Amygdala (tissue), 56 donors: ENCODE measurements at places on chromosomes 3 and 15.

GRCh38 chr3:129619726-129620162 is 13.3 kb upstream of the PLXND1 start:
- DNase-seq: no peak

DNA sequence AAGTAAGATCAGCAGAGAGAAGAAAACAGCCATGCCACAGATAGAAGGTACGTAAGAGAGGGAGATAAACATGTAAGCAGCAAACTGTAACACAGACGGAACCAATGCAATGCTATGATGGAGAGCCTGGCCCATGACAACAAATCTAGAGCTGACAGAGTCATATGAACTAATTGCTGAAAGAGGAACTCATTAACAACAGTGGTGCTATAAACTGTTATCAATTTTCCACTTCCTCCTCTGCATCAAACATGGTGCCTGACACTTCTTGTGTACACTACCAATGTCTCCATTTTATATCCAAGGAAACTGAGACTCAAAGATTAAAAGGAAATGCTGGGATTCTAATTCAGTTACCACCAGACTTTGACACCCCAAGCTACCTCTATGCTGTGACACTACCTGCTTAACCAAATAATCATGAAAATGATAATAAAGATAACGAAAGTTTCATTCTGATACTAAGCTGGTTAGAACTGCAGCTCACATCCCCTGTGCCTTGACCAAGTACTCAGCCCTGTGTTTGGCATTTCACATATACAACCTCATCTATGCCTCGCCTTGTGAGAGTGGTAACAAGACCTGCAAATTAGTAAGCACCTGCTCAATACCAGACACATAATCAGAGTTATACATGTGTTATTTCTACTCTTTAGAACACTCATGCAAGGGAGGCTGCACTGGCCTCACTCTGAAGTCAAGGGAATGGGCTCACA is 79.3 kb downstream of the ANO10 start:
- no peak for DNase-seq

- DNase-seq: no peak
These were observed 10.6 kb downstream of the RBP1 start for GRCh38 chr3:139528924-139529323.

DNA sequence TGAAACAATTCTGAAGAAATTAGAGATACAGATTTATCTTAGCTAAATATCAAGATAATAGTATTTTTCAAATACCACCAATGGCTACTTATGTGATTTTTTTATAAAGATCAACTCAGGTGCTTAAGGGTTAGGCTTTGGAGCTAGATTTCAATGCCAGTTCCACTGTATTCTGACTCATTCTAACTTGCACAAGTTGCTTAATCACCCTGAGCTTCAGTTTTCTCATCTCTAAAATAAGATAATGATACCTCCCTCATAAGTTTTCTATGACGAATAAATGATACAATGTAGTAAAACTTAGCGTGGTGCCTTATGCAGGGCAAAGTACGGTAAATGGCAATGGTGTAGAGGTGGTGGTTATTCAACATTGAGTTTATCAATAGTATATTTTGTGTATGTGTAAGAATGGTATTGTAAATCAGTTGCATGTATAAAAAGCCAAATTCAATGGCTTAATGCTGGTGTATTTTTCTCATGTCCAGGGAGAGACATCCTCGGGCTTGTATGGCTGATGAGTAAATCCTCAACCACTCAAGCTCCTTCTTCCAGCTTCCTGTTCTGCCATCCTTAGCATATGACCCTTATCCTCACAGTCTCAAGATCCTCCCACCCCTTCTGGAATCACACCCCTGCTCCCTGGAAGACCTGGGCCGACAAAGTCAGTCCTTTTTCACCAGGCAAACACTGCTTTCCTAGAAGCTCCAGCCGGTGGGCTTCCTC is 505.9 kb upstream of the CFAP20DC start:
- no peak for DNase-seq

- no peak for DNase-seq
These were observed 36.1 kb downstream of the BNC1 start for GRCh38 chr15:83248151-83249029.

DNA sequence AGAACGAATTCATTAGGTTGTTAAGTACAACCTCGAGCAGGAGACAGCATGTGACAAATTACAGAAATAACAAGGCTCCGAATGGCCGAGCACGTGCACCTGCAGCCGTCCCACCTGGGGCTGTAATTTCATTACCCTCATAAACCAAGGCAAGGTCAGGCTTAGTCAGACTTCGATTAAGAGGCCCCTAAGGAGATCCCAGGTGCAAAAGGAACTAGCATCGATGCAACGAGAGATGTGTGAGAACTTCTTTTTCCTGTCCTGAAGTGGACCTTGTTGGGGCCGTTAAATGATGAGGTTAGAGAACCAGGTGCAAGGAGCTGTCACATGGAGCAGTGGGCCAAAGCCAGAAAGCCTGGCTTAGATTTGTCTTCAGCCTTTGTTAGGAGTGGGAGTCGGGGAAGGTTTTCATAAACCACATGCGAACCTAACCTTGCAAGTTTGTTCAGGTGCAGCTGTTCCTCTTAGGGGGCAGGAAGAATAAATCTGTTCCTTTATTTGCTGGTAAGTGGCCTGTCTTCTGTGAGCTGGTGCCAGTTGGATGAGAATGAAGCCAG is 559.9 kb upstream of the MCTP2 start:
- no peak for DNase-seq

DNA sequence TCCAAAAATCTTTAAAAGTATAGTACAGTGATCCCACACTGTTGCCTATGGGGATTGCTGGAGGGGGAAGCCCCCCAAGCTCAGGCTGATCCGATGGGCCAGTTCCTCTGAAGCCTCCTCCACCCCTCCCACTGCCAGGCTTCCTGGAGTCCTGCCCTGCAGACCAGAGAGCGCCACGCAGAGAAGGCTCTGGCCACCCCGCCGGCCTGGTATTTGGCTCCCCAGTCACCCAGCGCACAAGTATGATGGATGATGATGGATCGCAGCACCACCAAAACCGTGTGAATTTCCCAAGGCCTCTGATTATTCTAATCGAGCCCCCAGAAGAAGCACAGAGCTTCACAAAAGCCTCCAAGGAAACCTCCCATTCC is 259.0 kb downstream of the MECOM start:
- DNase-seq: no peak

DNA sequence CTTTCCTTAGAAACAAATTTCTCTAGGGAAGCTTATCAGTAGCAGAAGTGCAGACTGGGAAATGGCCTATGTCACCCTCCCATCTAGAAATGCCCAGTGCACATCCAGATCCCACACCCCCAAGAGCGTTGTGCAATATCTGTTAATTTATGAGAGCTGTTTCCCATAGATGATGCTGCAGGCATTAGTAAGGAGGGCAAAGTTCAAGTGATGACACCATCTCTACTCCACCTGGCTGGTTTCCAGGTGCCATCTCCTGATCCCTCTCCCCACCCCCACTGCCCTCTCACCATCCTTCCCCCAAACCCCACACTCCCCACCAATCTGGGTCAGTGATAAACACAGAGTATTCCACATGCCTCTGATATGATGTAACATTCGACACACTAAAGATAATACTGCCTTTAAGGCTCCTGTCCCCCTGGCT is 39.4 kb downstream of the AGTR1 start:
- no peak for DNase-seq

GRCh38 chr15:56608140-56608778 is 125.0 kb downstream of the ZNF280D start:
- no peak for DNase-seq

DNA sequence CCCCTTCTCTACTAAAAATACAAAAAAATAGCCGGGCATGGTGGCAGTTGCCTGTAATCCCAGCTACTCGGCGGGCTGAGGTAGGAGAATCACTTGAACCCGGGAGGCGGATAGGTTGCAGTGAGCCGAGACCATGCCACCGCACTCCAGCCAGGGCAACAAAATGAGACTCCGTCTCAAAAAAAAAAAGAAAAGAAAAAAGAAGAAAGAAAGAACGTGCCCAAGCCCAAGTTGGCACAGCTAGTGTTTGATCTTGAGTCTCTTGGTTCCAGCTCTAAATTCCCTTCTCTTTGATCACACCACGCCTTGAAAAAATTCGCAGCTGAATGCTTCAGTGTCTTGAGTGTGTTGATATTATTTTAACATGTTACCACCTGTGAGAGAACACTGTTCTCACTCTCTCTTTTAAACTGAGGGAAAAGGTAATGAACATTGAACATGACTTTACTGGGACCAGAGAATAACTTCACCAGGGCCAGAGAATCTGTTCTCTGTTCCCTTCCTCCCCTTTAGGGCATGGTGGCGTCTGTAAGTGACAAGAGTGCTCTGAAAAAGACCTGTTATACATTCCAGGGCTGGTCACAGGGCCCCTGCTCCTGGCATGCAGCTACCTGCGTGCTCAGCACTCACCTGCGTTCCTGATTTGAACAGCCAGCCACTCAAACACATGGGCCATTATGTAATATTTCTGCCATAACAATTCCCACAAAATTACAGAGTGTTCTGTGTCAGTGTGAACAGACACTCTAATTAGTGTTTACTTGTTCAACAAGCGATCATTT is 19.0 kb downstream of the SLCO3A1 start:
- DNase-seq: no peak

GRCh38 chr3:20652231-20652986 is 466.4 kb upstream of the SGO1 start:
- no peak for DNase-seq

- DNase-seq: no peak
These were observed 158.7 kb downstream of the APBA2 start for GRCh38 chr15:29044503-29044901.

GRCh38 chr3:113535898-113536297 is 3.5 kb downstream of the SIDT1 start:
- DNase-seq: no peak

DNA sequence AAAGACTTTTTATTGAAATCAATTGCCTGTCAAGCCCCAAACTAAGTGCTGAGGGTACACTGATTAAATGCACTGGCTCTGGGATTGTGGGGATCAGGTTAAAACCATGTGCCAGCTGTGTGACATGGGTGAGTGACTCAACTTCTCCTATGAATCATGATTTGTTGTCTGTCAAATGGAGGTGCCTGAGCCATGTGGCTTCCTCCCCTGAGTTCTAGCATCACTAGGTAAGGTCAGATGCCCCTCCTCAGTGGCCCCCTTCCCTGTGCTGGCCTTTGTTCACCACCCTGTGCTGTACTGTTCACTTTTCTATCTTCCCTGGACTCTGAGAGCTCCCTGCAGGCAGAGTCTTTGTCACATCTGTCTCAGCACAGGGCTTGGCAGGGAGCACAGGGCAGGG is 43.6 kb upstream of the ATP2B2 start:
- DNase-seq: no peak

DNA sequence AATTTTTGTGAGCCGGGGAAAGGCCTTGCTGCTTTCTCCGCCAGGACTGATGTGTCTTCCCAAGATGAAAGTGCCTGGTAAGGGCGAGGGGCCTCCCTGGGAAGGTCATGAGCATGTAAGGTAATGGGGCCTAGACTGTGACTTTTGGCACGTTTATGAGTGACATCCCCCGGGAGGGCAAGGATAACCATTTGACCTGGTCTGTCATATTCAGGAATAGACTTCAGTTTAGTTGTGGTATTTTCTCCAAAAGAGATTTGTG is 631 bp upstream of the CNBP start:
- DNase-seq: no peak
